NCI-H460 (cell line): ENCODE measurements at places on chromosomes 11 and 22. TPM values are rescaled to one million over a fixed set of nuclear protein-coding genes. Genes with fewer than 3 reads are reported as not detected.

The DDX25 gene
- total RNA-seq: not detected in 2 replicates

The IGLL1 gene
- not detected in 2 replicates for total RNA-seq

DNA sequence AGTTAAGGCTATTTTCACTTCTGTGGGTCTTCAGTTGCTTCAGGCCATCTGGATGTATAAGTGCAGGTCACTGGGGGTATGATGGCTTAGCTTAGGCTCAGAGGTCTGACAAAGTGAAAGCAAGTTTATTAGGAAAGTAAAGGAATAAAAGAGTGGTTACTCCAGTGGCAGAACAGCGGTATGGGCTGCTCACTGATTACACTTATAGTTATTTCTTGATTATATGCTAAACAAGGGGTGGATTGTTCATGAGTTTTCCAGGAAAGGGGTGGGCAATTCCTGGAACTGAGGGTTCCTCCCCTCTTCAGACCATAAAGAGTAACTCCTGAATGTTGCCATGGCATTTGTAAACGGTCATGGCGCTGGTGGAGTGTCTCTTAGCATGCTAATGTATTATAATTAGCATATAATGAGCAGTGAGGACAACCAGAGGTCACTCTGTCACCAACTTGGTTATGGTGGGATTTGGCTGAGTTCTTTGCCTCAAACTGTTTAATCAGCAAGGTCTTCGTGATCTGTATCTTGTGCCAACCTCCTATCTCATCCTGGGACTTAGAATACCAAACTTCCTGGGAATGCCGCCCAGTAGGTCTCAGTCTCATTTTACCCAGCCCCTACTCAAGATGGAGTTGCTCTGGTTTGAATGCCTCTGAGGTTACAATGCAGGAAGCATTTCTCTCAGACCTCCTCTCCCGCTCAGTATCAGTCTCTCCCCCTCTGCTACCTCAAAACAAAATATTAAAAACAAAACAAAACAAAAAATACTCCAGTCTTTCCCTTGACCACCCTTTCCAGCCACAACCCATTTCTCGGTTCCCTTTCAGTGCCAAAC lies 106.6 kb upstream of the SLC22A12 start:
- no peak for DNase-seq

DNA sequence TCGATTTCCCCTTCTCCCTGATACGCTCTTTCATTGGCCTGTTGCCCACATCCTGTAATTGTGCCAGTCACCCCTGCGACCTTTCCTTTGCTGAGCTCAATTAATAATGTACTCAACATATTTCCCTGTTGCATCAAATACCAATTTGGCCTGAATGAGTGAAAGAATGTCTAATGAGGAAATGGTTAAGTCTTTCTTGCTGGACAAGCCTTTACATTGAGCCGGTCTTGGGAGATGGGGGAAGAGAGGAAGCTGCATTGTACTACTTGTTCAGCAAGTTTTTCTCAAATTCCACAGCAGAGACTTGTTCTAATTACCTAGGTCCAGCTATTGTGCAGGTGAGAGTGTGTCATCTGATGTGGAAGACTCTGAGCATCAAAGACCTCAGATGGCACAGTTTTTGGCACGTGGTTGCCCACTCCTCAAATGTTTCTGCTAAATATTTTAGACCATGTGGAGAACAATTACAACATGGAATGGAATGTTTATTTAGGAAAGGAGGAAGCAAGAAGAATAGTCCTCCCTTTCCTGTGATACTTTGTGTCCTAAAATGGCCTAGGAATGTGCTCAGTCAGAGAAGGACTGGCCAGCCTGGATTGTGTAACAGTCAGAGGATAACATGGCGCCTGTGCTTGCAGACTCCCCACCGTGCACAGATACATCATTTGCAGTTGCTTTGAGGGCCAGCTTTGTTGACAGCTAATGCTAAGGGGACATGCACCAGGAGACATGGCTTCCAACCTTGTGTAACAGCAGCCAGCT lies 129.5 kb upstream of the E2F8 start:
- DNase-seq: no peak

DNA sequence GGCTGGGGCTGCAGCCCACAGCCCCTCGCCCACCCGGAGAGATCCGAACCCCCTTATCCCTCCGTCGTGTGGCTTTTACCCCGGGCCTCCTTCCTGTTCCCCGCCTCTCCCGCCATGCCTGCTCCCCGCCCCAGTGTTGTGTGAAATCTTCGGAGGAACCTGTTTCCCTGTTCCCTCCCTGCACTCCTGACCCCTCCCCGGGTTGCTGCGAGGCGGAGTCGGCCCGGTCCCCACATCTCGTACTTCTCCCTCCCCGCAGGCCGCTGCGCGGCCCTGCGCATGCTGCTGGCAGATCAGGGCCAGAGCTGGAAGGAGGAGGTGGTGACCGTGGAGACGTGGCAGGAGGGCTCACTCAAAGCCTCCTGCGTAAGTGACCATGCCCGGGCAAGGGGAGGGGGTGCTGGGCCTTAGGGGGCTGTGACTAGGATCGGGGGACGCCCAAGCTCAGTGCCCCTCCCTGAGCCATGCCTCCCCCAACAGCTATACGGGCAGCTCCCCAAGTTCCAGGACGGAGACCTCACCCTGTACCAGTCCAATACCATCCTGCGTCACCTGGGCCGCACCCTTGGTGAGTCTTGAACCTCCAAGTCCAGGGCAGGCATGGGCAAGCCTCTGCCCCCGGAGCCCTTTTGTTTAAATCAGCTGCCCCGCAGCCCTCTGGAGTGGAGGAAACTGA lies 731 bp downstream of the GSTP1 start:
- DNase-seq: no peak

- DNase-seq: no peak
Observed at GRCh38 chr22:49466878-49467595, 360.6 kb downstream of the BRD1 start.

GRCh38 chr11:25910086-25910485 lies 421.8 kb upstream of the ANO3 start:
- no peak for DNase-seq
